ENCODE measurements at places on chromosomes 16 and 17.

DNA sequence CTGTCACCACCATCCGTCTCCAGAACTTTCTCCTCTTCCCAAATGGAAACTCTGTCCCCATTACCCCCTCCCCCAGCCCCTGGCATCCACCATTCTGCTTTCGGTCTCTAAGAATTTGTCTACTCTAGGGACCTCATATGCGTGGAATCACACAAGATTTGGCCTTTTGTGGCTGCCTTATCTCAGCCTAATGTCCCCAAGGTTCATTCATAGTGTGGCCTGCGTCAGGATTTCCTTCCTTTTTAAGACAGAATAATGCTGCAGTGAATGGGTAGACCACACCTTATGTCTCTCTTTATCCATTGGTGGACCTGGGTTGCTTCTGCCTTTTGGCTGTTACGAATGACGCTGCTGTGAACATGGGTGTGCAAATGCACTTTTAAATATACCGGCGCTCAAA lies 139.7 kb upstream of the PLCG2 start:
- DNase-seq: no peak

- no peak for DNase-seq
Measured at GRCh38 chr16:53852678-53853077, 148.7 kb downstream of the FTO start.

DNA sequence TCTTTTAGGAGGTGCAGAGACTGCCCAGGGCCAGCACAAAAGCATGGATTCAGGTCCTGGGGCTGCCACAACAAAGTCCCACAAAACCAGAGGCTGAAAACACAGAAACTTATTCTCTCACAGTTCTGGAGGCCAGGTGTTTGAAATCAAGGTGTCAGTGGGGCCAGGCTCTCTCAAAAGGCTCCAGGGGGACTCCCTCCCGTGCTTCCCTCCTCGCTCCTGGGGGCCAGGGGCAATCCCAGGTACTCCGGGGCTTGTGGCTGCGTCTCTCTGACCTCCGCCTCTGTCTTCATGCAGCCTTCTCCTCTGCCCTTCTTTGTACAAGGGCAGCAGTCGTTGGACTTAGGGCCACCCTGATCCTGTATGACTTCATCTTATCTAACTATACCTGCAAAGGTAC lies 8.3 kb upstream of the RBFOX3 start:
- no peak for DNase-seq

DNA sequence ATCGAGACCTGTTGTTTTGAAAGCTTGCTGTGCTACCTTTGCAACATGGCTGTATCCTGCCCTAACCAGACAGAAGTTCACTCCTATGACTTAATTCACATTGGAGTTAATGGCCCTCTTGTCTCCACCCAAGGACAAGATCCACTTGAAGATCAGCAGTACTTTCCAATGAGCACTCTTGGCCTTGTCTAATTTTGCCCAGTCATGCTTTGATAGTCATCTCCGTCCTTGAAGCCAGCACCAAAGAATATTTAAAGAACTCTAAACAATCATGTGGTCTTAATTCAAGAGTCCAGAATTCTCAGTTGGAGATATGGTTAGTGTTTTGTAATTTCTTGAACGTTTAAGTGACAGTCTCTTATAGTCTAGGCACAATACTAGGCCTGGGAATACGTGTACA lies 775.6 kb upstream of the EEF2KMT start:
- DNase-seq: no peak

DNA sequence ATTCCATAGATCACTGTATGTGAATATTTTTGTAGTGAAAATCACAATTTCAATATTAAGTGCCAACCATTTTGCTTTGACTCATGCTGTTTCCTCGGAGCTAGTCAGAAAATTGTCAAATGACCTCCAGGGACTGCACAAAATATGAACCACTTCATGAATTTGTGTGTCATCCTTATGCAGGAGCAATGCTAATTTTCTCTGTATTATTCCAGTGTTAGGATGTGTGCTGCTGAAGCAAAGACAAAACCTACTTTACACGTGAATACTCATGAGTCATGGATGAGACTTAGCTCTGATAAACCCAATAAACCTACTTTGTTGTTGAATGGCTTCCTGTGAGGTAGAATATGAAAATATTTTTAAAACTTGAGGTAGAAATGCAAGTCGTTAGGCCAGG lies 65.2 kb downstream of the SHCBP1 start:
- peak; percentile 11 for DNase-seq

DNA sequence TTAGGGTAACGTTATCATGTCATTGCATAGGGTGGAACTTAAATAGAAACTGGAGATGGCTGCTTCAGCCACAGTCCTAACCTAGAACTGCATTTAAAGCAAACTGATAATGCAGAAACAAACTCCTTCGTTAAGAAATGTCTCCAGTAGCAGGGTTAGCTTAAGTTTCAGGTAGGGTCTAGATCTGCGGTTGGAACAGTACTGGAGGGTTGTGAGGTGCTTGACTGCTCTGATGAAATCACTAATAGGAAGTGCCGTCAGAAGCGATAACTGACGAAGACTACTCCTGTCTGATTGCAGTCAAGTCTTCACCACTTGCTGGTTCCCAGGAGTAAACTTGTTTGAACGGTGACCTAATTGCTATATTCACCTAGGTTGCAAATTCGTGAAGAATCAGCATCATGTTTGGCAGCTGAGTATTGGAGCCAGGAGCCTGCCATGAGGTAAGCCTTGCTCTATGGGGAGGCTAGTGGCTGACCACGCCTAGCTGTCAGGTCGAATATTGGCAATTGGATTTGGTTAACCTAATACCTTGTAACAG lies 24.5 kb downstream of the TRPV2 start:
- DNase-seq: peak; percentile 55

DNA sequence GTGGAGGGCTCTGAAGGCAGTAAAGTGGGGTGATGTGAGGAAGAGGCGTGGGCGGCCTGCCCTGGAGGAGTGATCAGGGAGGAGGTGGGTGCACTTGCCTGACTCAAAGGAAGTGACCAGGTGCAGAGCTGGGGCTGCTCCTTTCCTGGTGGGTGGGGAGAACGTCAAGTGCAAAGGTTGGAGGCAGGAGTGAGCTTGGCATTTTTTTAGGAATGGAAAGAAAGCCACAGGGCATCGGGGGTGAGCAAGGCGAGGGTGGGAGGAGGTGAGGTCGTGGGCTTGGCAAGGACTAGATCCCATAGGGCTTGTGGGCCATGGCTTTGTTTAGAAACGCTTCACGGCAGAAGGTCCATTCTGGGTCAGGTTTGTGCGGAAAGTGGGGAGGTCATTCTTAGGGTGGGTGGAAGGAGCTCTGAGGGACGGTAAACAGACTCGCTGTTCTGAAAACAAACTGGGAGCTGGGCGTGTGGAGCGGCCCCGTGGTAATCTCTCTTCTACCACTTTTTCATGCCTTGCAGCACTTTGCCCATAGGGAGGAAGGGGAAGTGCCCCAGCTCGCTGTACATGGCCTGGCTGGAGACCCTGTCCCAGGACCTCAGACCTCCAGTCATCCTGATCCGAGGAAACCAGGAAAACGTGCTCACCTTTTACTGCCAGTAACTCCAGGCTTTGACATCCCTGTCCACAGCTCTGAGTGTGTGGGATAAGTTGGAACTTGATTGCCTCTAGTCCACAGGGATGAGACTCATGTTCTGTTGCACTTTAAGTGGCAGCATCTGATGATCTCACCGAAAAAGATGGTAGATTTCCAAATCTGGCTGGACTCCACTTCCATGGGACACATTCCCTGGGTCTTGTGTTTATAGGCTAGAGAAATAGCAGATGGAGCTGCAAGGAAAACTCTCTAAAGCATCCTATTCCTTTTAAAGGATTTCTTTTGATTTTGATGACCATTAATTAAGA lies 18.9 kb upstream of the HERPUD1 start:
- DNase-seq: peak; percentile 92

GRCh38 chr17:56866496-56866895 lies 32.5 kb downstream of the DGKE start:
- DNase-seq: no peak

DNA sequence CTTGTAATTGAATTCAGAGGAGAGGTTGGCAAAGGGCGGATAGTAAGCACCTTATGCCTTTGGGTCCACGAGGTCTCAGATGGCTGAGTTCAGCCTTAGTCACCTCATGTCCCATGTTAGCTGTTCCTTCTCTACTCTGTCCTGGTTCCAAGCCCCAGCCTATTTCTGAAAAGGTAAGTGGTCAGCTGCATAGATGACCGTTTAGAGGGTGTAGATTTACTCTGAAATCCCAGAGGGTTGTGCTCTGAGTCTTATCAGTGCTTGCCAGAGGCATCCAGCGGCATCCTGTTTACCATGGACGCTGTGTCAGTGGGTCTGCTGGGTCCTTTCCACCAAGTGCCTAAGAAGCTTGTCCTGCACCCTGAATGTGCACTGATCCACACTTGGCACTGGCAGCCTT lies 1.9 kb downstream of the ZNF778 start:
- DNase-seq: no peak

DNA sequence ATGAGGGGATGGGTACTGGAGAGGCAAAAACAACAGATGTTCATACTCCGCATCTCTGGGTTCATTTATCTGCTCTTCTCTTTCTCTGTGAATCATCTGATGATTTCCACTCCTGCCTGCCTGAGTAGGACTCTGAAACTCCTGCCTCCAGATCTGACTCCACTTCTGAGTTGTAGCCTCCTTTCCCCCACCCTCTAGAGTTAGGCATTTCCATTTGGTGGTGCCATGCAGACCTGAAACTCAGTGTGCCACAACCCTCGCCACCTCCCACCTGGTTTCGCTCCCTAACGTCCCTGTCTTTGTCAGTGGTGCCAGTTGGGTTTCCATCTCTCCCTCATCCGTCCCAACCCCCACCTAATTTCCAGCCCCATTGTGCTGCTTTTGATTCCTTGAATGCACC lies 126.2 kb downstream of the PRKCB start:
- no peak for DNase-seq

DNA sequence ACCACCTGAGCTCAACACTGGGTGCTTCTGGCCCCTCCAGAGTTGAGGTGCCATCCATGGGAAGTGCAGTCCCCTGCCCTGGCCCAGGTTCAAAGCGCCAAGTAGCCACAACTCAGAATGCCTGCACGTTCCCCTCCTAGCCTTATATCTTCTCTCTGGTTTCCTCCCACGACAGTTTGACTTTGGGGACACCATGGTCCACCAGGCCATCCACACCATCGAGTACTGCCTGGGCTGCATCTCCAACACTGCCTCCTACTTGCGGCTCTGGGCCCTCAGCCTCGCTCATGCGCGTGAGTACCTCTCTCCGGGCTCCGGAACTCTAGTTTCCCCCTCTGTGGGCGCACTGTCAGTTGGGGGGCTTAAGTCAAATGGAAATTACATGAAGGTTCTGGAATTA lies 22.4 kb upstream of the NAGLU start:
- no peak for DNase-seq

- no peak for DNase-seq
Measured at GRCh38 chr16:82882982-82883835, 256.4 kb downstream of the CDH13 start.

GRCh38 chr16:77585379-77586251 lies 136.7 kb upstream of the NUDT7 start:
- peak; percentile 89 for DNase-seq

DNA sequence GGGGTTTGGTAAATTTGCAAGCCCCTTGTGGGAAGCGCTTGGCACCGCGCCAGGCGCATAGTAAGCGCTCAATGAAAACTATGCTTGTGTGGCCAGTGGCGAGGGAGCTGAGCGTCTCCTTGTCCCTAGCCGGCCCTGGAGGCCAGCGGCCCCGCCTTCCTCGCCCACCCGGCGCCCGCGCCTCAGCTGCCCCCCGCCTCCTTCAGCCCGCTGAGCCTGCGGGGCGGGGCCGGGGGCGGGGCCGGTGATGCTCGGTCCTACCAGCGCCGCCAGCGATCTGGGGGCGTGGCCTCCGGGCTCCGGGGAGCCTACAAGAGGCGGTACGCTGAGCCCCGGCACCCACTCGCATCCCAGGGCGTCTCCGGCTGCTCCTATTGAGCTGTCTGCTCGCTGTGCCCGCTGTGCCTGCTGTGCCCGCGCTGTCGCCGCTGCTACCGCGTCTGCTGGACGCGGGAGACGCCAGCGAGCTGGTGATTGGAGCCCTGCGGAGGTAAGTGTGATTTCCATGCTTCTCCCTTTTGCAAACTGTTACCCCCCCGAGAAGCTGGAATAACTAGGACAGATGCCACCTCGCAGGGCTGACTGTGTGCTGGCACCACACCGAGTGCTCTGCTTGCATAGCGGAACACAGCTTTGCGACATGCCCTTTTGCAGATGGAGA lies at the start of gene CRISPLD2:
Gene CRISPLD2, plus strand, starts transcription at position 342 of the 661 bp plus-strand sequence. CDS start 18,511 bp downstream, outside the sequence.
- DNase-seq: peak; percentile 71

- DNase-seq: no peak
Measured at GRCh38 chr16:77989846-77990245, 32.5 kb upstream of the CLEC3A start.

DNA sequence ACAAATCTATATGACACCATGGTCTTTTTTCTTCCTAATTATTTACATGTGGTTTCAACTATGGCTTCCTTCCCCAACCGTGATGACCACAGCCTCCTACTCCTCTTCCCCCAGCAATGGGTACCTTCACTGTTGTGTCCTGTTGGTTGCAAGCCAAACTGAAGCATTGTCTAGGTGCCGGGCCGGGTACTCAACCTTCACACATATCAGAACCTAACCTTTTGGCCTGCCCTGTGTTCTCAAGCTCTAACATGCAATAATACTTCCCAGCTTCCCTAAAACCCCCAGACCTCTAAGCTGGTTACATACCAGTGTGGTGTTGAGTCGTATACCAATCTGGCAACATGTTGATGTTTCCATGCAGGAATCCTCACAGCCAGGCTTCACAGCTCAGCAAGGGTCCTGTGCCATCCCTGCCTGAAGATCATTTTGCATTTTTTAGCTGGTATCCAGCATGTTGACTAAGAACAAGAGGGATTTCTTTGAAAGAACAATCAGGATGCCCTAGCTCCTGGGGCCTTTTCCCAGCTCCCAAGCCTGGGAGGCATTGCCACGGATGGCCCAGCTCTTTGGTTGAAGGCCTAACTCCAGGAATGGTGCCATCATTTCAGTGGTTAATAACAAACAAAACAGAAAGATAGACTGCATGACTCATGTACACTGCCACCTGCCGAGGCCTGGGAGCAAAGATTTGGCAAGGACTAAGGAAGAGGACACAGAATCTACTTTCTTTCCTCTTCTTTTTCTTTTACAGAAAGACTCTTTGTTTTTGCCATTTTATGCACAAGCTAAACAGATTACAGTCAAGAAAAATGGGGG lies 373.7 kb upstream of the SALL1 start:
- peak; percentile 39 for DNase-seq

- no peak for DNase-seq
Measured at GRCh38 chr17:77394540-77395295, 253.9 kb downstream of the SEC14L1 start.

GRCh38 chr17:53168413-53168812 lies 654.3 kb upstream of the KIF2B start:
- no peak for DNase-seq
